Stimulated activated CD8-positive, alpha-beta memory T cell treated with anti-CD3 and anti-CD28 coated beads, Interleukin-4, amount 100 ng/mL, for 4 hours (primary cell): ENCODE measurements at places on chromosomes 5 and 9.

GRCh38 chr9:6495466-6495865 is 82.5 kb downstream of the UHRF2 start:
- DNase-seq, result no peak

- no peak for DNase-seq
Measured at GRCh38 chr5:167311340-167311739, 980.1 kb upstream of the WWC1 start.

DNA sequence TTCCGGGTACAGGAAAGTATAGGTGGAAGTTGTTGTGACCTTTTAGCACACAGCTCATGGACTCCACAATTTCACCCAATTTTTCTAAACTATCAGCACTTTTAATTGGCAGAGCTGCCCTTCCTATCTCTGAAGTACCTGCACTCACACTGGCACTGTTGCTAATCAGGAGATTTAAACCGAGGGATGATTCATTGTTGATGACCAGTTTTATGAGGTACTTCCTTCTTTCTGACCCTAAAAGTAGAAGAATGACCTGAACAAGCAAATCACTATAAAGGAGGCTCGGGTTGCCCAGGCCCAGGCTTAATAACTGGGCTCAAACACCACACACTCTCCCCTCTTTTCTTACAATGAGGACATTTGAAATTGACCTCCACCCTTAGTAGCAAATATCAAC is 105.9 kb downstream of the KCNN2 start:
- DNase-seq, result no peak

GRCh38 chr5:72476275-72476674 is 30.9 kb downstream of the ZNF366 start:
- DNase-seq, result no peak

- no peak for DNase-seq
Measured at GRCh38 chr5:120630550-120630949, 166.4 kb downstream of the PRR16 start.

GRCh38 chr9:5629312-5630080 is 589 bp downstream of the RIC1 start:
- DNase-seq, result peak; percentile 7

DNA sequence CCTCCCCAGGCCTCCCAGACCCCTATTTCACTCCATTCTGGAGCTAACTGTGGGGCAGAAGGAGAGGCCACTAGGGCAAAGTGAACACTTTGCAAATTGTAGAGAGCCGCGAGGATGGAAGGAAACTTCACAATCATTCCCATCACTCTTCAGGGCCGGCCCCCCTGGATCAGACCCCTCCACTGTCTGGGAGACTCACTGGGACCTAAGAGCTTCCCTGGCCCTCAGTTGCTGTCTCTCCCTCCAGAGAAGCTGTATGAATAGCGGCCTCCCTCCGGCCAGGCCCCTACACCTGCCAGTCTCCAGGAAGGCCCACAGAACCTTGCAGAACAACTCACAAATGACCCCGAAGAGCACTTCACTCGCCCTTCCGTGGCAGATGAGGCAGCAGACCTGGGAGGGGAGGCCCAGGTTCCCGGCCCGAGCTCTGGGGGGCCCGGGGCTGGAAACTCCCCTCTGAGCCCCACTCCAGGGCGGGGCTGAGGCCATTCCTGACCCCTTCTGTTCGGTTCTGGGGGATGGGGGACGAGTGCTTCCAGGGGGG is 141.9 kb upstream of the IER5L start:
- no peak for DNase-seq

DNA sequence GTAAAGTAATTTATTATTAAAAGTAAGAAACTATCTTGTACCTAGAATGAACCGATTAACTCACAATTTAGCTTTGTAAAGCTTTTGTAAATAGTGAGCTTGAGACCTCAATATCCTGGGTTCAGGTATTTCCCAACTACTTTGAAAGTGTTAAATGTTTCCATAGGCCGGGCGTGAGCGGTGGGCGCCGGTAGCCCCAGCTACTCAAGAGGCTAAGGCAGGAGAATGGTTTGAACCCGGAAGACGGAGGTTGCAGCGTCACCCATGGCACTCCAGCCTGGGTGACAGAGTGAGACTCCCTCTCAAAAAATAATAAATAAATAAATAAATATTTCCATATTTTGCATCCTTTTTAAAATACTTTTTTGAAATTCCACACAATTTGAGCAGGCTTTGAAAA is 1.5 kb upstream of the ANKH start:
- no peak for DNase-seq

DNA sequence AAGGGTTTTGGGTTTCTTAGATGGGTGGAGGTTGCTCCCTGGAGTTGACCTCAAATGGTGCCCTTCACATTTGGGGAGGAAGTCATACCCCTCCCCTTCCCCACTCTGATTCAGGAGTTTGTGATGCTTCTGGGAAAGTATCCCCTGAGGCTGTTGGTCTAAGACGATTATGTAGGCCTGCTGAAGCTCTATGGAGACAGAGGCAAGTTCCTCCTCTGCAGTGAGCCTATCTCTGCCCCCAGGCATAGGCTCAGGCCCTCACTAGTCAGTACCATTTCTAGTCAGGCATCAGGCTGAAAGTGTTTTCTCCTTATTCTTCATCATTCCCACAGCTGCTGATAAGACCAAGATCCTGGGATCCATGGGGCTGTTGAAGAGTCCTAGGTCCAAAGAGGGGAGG is 271.6 kb upstream of the NUDT12 start:
- no peak for DNase-seq

GRCh38 chr9:122197882-122198281 is 30.9 kb downstream of the LHX6 start:
- DNase-seq, result no peak

GRCh38 chr9:89010056-89010455 is 18.8 kb downstream of the S1PR3 start:
- no peak for DNase-seq

DNA sequence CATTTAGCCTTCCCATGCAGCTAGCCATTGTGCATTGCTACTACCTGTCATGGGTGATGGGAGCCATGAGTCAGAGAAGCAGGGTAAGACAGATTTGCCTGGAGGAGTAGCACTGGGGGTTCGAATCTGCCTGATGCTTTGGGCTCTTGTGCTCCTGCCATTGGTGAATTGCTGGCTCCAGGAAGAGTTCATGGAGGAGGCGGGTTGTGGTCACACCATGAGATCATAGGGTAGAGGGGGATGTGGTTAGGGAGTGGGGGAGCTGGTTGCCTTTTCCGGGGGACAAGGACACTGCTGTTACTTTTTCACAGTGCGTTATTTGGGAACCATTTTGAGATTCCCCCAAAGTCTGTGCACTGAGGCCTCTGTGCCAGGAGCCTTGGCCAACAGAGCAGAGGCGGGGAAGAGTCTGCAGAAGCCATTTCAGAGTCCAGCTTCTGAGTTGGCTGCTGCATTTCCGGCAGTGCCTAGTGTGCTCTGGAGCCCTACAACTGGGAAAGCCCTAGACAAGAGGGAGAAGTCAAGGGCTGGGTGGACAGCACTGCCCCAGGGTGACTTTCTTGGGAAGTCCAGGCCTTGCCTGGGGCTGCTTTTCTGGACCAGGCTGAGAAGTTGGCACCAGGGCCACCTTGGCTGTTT is 6.2 kb downstream of the ANGPTL2 start:
- no peak for DNase-seq

DNA sequence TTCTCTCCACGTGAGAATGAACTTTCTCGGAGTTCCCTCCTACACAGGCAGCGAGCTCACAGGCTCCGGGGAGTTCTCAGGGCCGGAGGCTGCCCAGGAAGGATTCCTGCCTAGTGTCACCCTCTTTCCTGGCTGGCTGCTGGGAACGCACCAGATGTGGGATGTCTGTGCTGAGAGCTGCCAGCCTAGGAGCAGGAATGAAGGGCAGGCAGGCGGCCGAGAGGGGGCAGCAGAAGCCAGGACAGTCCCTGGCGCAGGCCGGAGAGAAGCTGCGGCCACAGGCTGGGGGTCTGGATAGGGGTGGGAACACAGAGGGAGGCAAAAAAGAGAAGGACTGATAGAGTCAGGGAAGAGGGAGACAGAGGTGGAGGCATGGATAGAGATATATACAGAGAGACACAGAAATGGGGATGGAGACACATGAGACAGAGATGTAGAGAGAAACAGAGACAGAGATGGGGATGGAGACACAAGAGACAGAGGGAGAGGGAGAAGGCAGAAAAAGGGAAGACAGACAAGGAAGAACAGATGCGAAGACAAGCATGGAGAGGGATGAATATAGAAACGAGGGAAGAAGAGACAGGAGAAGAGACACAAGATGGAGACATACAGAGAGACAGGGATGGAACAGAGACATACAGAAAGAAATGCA is 25.3 kb upstream of the ENHO start:
- no peak for DNase-seq

GRCh38 chr9:88187631-88188030 is 49.4 kb upstream of the SPATA31C2 start:
- DNase-seq, result no peak

- no peak for DNase-seq
Measured at GRCh38 chr9:115922444-115922843, 231.1 kb upstream of the PAPPA start.

- no peak for DNase-seq
Measured at GRCh38 chr9:82513242-82513751, 524.7 kb downstream of the SPATA31D1 start.

GRCh38 chr9:122107291-122107805 is 14.2 kb upstream of the TTLL11 start:
- DNase-seq, result no peak

DNA sequence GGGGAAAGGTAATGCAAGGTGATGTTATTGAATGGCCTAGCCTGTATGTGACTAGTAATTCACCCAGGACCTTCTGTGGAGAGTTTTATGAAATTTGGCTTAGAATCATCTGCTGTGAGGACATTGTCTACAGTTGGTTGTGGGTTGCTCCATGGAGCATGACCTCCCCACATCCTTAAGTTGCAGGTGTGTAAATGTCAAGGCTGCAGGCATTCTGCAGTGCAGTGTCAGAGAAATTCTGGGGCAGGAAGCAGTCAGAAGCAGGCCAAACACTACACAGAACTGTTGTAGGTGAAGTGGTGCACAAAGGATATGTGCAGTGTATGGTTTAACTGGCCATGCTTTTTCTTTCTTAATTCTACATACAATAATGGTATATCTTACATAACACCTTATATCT is 588.3 kb downstream of the EBF1 start:
- no peak for DNase-seq

DNA sequence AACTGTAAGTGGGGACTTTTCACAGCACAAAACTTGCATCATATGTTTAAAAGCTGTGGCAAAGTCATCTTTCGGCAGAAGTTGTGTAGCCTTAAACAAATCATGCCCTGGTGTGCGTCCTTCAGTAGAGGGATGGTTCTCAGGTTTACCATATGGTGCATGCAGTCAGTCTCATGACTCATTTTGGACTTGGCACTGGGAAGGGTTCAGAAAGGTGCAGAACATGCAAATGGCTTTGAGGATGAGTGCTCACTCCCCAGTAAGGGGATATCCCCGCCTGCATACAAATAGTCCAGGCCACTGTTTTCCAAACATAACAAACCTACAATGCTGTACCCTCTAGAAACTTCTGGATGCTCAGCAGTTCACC is 260.3 kb downstream of the NDUFS4 start:
- no peak for DNase-seq

- peak; percentile 39 for DNase-seq
Measured at GRCh38 chr5:154756868-154757813, 2.0 kb downstream of the LARP1 start.

DNA sequence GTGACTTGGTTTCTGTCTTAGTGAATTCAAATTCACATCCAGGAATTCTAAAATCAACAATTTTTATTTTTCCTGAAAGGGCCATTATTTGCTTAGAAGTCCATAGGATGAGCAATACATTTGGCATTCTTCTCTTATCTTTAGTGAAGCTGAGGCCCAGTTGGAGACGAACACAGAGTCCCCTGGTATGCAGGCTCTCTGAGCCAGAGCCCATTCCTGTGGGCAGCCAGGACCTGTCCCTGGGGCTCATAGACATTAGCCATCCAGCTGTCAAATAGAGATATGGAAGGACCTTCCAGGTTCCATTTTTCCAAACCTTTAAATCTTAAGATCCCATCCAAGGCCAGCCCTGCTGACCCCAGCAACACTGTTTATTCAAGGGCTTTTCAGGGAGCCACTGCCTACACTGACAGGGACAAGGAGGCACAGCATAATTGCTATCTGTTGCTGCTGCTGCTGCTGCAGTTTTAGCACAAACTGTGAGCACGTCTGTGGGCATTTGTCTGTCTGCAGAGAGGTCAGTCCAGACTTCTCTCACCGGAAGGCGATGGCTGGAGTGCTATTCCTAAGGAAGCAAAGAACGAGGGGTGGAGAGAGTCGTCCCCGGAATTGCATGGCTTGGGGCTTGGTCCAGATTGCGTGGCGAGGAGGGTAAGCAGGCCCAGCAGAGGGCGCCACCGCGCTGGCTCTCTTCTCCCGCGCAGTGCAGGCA is 639.0 kb downstream of the CCDC171 start:
- no peak for DNase-seq

DNA sequence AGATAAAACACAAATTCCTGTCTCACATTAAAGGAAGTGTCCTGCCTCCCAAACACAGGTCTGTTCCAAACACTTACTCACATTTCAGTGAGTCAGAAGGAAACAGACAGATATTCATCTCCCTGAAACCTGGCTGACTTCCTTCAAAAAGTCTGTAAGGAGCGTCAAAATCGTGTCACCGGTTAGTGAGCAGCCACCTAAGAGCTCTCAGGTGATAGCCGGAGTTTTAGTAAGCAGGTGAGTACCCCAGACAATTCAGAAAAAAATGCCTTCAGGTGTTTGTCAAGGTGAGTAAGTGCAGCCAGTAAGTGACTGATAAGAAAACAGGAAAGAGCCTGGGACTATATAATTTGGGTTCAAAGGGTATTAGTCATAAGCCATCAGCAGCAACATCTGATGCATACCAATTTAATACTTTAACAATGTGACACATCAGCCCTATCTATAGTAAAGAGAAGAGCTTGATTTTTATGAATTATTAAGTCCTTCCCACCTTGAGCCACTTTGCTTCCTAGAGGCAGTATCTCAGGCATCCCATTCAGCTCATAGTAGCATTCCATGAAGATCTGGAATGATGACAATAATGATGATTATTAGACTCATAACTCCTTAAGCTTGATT is 1.3 kb upstream of the ITGA2 start:
- DNase-seq, result no peak

DNA sequence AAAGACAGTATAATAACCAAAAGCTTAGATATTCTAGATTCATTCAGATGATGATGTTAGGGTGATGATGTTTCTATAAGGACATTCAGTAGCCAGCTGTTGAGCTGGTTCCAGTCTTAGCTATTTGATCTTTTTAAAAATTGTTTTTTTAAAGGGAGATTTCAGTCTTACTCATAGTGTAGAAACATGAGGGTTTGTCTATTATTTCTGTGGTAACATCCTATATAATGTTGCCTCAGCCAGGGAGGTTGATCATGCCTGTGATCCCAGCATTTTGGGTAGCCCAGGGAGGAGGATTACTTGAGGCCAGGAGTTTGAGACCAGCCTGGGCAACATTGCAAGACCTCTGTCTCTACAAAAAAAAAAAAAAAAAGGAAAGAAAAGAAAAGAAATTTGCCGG is 167.8 kb downstream of the DOCK2 start:
- no peak for DNase-seq

DNA sequence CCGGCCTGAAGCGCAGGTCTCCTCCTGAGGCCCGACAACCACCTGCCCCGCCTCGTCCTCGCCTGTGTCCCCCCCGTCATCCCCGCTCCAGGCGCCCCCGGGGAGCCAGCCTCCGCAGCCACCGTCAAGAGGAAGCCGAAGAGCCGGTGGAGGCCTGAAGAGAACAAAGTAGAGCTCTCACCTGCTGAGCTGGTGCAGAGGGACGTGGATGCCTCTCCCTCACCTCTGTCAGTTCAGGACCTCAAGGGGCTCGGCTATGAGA is 169.9 kb downstream of the HINT1 start:
- no peak for DNase-seq

GRCh38 chr5:3181671-3182070 is 414.0 kb upstream of the IRX1 start:
- DNase-seq, result no peak

- no peak for DNase-seq
Measured at GRCh38 chr9:127904561-127905003, 5.2 kb upstream of the ST6GALNAC6 start.
